Bronchial epithelial cell (primary cell): ENCODE measurements at places on chromosomes 4 and X.
A peak's percentile ranks its signal among the peaks of the same experiment; 100 is the strongest.

GRCh38 chrX:4876268-4876667, 1162.8 kb upstream of the PRKX start:
- DNase-seq, result no peak

- DNase-seq, result no peak
These were observed 21.7 kb upstream of the PAQR3 start for GRCh38 chr4:78960926-78961325.

- no peak for DNase-seq
These were observed 4.9 kb upstream of the CPLX1 start for GRCh38 chr4:830601-831482.

DNA sequence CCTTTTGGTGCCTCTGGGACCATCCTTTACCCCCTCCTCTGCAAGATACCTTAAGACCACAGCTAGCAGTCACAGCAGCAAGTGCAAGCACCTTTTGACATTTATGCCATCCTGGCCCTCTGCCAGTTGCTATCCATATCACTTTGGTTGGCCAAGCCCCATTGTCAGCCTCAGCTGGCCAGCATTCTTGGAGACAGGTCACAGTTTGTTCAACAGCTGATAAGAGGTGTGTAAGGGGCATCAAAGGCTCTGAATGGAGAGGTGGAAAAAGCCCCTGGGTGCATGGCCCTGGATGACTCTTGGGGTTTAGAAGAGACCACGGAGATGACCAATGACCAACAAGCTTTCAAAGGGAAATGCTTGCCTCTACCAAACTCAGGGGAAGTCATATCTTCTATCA, 133.6 kb upstream of the MAMLD1 start:
- no peak for DNase-seq

- no peak for DNase-seq
These were observed 32.9 kb downstream of the PPP2R3B start for GRCh38 chrX:353566-354535.

DNA sequence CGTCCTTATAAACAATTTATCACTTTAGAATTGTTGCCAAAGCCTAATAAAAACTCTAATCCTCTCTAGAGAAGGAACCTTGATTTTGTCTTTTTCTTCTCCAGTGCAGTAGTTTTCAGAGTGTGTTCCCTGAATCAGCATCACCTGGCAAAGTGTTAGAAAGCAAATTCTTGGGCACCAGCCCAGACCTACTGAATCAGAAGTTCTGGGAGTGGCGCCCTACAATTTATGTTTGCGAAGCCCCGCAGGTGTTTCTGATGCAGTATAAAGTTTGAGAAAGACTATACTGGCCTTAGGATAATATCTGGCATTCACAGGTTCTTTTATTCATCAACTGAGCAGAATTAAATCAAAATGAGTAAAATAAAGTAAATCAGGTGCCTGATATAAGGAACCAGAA, 645.8 kb upstream of the ATOH1 start:
- peak; percentile 84 for DNase-seq

DNA sequence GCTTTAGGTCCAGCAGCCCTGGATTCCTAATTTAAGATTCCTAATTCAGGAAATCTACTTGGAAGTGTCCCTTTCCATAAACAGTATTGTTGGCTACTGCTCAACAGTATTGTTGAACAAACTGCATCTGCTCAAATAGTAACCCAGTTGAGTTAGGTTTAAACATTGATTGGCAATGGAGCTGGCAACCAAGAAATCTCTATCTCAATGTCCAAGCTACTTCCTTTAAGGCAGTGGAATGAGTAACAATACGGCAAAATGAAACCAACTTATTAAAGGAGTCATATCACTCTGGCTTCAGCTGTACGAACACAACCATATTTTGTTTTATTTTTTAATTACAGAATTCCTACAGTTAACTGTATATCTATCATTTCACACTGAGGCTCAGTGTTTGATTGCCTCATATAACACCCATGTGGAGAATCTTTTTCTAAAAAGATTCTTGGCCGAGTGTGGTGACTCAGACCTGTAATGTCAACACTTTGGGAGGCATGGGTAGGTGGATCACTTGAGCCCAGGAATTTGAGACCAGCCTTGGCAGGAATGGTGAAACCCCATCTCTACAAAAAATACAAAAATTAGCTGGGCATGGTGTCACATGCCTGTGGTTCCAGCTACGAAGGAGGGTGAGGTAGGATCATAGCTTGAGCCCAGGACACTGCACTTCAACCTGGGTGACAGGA, 71.7 kb upstream of the IL13RA1 start:
- DNase-seq, result peak; percentile 79

GRCh38 chrX:131405497-131405896, 116.4 kb upstream of the IGSF1 start:
- no peak for DNase-seq

- peak; percentile 26 for DNase-seq
These were observed 72.1 kb downstream of the PARM1 start for GRCh38 chr4:75004755-75005668.

- no peak for DNase-seq
These were observed 555.2 kb upstream of the PRKX start for GRCh38 chrX:4268676-4269075.

DNA sequence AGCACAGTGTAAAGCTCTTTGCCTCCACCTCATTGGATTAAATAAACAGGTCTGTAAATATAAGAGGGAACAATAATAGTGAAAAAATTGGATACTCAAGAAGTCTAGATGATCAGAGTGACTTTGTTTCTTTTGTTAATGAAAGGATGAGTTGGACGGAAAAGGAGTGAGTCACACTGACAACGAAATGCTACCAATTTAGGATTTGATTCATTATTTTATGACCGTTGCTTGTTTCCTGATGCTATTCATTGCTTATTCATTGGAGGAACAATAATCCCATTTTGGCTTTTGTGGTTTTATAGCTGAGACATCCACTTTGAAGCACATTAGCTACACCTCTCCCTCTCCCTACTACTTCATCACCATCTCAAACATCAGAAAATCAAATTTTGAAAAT, 74.4 kb upstream of the DYNLT3 start:
- DNase-seq, result peak; percentile 80

GRCh38 chr4:20037745-20038144, 214.0 kb upstream of the SLIT2 start:
- no peak for DNase-seq

DNA sequence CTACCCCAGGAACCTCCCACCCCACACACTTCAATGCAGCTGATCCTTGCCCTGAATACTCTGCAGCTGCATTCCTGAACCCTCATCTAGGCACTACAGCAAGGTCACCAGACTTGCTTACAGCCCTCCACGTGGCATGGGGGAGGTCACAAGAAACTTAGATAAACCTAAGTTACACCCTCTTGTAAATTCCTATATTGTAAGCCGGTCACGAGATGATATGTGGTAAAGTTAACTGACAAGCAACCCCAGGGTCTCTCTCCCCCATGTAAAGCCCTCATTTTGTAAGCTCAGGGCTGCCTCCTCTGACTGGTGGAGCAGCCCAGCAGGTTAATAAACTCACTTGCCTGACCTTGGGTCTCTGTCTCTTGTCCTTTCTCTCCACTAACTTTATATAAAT, 570.7 kb downstream of the PCDH7 start:
- no peak for DNase-seq

DNA sequence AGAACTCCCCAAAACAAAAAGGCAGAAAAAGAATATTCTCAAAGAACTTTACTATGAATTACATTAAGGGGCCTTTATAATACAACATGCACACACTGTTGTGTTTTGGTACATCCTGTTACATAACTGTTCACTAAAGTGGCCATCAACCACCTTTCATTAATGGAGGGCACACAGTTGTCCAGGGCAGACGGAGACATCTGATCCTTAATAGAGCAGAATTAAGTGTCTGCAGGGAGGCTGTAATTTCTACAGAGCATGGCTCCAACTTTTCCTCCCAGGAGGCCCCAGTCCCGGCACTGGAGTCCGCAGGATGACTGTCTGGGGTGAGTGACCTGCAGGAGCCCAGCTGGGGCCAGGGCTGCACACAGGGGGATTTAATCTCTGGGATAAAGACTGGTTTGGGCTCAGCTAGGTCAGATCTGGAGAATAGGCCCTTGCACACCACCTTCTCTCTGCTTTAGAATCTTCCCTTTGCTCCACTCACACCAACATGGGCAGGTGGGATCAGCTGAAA, 233.4 kb downstream of the MAML3 start:
- no peak for DNase-seq

DNA sequence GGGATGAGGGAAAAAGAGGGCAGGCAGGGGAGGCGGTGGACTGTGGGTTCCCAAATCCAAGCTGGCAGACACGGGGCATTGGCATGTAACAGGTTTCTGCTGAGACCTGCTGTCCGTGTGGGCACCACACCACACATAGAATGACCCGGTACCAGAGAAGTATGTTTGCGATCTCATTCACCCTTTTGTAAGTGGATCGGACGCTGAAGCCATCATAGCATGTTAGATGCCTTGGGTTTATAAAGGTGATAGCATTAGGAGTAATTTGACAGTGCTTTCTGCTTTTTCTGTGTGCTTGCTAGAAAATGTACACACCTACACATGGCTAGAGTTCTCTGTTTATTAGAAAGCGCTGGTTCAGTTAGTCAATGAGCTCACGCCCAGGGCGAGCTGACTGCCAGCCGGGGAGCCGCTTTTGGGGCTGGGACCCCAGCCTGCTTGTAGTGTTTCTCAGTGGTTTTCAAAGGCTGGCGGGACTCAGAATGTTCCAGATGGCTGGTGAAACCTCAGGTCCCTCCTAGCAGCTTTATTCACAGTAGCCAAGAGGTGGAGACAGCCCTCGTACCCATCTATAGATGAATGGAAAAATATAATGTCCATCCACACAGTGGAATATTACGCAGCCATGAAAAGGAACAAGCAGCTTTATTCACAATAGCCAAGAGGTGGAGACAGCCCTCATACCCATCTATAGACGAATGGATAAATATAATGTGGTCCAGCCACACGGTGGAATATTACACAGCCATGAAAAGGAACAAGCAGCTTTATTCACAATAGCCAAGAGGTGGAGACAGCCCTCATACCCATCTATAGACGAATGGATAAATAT, 579 bp downstream of the IL3RA start:
- no peak for DNase-seq

DNA sequence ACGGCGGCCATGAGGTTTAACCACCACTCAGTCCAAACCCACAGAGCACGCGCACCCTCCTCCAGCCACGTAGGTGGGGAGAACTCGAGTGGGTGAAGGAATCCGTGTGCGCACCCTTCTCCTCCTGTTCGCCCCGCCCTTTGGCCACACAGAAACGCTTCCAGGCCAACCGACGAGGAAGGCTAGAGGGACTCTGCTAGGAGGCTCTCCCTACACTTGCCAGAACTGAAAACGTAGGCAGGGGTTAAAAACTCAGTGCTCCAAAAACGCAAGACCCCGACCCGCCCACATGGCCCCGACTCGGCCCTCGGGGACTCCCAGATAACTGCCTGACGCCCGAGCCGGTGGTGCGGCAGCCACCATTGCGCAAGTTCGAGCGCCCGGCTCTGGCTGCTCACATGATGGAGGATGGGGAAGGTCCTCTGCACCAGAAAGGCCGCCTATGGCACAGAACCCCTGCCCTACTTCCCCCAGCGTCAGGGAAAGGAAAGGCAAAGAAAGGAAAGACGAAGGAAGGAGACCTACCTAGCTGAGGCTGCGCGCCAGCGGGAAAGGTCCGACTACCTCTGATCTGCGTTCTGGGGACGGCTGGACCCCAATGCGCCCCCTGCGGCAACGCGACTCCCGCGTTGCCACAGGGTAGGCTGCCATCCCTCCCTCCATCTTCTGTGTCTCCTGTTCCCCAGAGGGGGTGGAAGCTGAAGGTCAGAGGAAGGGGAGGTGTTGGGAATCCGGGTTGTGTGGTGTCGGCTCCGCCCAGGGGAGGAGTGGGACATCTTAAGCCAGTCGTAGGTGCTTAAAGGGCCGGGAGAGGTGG, 201.9 kb upstream of the AGTR2 start:
- peak; percentile 31 for DNase-seq

DNA sequence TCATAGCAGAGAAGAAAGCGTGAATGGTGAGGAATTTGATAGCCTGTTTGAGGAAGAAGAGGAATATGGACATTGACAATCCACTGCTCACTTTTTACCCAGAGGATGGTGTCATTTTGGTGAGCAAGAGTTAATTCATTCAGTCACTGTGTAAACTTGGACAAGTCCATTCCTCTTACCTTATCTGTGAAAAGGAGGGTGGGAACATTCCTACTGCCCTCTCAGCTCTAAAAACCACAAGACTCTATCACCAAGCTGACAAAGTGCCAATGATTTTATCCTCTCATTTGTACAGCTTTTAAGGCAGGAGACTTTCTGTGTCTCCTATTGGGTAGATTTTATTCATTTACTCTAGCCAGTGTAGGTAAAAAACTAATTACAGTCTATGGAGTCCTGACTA, 103.8 kb downstream of the LUZP4 start:
- peak; percentile 95 for DNase-seq

GRCh38 chr4:2485956-2486355, 17.1 kb downstream of the RNF4 start:
- DNase-seq, result no peak

DNA sequence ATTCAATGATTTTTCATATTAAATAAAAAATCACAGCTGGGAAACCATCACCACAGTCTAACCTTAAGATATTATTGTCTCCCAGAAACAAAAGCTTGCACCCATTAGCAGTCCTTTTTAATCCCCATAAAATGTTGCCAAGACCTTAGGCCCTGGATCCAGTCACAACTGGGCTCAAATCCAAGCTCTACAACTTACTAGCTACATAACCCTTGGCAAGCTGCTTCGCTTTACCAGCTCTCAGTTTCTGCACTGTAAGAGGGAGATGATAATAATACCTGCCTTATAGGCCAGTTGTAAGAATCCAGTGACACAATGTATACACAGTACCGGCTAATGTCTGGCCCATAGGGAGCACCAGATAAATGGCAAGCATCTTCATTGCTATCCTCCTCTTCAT, 400.9 kb upstream of the FGF13 start:
- DNase-seq, result no peak

DNA sequence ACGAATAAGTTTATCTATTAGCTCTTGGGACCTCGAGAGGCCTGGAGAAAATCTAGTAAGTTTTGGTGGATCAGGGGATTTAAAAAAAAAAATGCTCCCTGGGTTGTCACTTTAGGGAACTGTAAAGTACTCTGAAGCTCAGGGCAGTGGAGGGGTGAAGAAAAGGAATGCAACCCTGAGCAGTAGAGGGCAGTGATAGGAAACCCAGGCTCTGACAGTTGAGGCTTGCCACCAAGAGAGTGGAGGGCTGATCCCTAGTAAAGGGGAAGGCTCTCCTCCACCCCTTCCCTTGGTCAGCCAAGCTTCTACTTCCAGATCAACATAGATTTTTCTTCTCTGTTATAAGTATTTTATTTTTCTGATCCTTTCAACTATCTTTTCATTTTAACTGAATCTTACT, 73.1 kb downstream of the FBXO8 start:
- DNase-seq, result no peak

- DNase-seq, result no peak
These were observed 56.8 kb upstream of the EMCN start for GRCh38 chr4:100574607-100575006.

DNA sequence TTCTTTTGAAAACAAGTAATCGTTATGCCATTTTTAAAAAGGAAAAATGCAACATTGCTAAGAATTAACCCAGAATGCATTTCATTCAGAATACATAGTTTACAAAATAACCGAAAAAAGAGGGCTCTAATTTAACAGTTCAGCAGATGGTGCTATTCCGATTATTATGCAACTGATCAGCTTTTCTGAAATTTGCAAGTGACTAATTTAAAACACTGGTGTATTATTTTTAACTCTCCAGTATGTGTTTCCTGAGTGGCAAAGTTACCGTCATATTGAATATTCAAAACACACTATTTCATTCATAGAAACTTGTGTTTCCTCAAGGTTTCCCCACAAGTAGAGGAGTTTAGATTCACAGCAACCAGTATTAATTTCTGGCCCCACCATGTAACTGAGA, 21.1 kb downstream of the ZBTB49 start:
- DNase-seq, result no peak

GRCh38 chr4:147709999-147710398, 21.9 kb upstream of the ARHGAP10 start:
- DNase-seq, result no peak
